ENCODE measurements at places on chromosomes 1 and 21.

DNA sequence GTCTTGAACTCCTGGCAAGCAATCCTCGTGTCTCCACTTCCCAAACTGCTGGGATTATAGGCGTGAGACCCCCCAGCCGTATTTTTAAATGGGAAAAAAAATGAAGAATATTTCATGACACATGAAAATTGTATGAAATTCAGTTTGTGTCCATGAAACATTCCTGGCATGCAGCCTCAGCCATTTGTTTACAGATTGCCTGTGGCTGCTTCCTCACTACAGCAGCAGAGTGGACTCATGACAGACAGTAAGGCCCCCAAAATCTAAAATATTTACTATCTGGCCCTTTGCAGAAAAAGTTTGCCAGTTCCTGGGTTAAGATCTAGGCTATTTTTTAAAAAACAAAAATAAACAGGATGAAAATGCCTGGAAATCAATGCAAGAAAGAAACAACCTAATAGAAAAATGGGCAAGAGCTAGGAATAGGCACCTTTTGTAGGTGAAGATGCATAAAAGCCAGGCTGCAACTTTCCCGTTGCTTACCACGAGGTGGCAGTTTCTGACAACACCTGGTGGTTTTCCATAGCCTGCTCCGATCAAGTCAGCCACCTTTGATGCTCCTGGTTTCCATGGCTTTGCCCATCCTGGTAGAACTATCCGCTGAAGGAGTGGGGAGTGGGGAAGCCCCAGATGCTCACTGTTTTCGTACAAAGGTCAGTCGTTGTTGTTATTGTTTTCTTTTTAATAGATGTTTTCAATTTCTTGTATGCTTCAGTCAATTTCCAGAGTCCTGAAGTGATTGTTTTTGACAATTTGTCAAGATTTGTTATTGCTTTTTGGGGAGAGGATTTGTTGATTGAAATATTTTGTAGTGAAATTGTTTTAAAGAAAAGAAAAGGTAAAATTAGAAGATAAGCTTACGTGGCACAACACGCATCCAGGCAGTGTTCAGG lies 24.3 kb downstream of the UBE2Q1 start:
- DNase-seq = peak; percentile 75

GRCh38 chr1:101137144-101138126 lies 99.4 kb upstream of the S1PR1 start:
- DNase-seq = no peak

DNA sequence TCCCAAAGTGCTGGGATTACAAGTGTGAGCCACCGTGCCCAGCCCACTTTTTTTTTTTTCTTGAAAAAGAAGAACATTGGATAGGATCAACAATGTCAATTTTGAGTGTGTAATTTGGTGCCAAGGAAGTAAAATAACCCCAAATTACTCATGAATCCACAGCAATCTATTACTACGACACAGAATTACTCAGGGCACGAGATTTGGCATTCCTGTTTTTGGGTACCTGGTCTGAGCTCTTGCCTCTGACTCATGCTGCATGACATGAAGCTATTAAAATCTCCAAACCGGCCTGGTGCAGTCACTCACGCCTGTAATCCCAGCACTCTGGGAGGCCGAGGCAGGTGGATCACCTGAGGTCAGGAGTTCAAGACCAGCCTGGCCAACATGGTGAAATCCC lies 10.4 kb downstream of the RNF19B start:
- DNase-seq = peak; percentile 94

GRCh38 chr1:109185990-109186732 lies 27.6 kb upstream of the SARS1 start:
- DNase-seq = no peak

DNA sequence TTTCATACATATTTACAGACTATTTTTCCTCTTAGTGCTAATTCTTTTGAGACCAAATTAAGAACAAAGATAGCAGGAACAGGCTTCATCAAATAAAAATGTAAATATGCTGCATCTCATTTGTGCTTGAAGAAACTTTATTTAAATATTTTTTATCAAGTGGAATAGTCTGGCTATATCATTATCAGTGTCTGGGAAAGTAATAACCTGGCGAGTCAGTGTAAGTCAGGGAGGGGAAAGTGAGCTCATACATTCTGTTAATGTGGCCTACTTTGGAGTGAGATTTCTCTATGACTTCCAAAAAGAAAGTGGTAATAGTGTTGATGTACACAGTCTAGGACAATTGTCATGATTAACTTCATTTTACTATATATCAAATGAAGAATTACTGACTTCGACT lies 1045.1 kb downstream of the ADGRL2 start:
- DNase-seq = peak; percentile 2

GRCh38 chr1:26856604-26857469 lies 6.1 kb upstream of the SFN start:
- DNase-seq = peak; percentile 97

DNA sequence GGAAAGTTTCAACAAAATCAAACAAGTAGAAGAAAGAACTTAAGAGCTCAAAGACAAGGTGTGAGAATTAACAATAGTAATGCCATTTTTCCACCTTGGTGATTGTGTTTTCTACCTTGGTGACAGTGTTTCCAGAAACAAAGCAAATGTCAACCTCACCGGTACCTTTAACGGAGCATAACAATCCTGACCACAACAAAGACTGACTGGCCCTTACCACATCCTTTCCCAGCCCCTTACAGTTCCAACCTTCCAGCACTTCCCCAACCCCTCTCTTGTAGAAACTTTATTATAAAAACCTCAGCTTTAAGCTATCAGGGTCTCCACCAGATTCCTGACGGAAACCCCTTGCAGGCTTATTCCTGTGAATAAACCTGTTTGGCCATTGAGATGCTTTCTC lies 16.7 kb downstream of the STYXL2 start:
- no peak for DNase-seq

GRCh38 chr1:236951672-236952071 lies 52.6 kb downstream of the MT1HL1 start:
- no peak for DNase-seq

GRCh38 chr1:245247801-245248200 lies 93.0 kb downstream of the KIF26B start:
- no peak for DNase-seq

- no peak for DNase-seq
Observed at GRCh38 chr1:186099336-186100104, 275.5 kb downstream of the TPR start.

DNA sequence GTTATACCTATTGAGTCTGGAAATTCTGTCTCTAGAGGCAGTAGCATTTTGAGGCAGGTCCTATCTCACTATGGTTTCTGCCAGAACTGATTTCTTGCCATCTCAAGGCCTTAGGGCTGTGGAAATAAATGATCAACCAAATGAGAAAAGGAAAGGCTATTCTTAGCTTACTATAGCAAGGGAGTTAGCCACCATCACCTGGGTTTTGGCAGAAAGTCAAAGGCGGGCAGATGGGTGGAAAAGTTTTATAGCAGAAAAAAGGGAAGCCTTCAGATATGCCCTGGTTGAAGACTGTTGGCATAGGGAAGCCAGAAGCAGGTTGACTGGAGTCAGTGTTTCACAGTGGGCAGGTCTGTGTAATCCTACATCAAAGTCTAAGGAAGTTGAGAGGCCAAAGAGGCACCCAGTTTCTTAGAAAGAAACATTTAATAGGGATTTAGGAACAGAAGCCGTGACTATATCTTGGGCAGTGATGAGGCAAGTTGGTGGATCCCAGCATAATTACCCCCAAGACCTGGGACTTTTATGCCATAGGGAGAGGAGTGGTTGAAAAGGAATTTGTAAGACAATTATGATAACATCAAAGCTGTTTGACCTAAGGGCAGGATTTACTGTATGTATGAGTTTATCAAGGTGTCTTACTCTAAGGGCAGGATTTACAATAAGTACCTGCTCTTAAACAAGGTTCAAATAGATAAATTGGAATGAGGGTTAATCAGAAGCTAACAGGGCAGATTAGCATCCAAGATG lies 29.7 kb downstream of the CTH start:
- no peak for DNase-seq

- DNase-seq = peak; percentile 56
Observed at GRCh38 chr1:246428542-246429308, 78.4 kb downstream of the SMYD3 start.

DNA sequence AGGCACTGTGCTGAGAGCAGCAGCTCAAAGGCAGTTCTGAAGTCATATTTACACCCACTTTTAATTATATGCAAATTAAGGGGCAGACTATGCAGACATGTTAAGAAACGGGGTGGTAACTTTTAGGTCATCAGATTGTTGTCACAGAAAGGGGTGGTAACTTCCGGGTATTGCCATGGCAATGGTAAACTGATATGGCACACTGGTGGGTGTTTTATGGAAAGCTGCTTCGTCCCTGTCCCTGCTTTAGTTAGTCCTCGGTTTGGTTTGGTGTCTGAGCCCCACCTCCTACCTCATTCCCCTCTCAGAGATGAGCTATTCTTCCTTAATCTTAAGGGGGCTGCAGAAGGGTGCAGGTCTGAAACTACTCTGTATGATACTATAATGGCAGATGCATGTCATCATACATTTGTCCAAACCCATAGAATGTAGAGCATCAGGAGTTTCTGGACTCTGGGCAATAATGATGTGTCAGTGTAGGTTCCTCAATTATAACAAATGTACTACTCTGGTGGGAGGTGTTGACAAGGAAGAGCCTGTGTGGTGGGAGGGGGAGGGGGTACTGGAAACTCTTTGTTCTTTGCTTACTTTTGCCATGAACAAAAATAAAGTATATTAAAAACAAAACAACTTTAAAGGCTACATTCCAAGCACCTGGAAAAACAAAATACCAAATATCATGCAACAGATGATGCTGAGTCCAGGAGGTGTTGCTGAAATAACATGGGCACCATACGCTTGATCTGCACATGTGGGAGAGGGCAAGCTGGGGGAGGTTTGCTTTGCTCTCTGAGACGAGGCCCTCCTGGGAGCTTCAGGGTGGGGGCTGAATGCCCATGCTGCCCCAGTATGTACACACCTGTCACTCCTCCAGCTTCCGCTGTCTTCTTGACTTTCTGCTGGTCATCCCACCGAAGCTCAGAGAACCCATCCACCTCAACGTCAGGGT lies 6.3 kb downstream of the PARP1 start:
- DNase-seq = no peak

DNA sequence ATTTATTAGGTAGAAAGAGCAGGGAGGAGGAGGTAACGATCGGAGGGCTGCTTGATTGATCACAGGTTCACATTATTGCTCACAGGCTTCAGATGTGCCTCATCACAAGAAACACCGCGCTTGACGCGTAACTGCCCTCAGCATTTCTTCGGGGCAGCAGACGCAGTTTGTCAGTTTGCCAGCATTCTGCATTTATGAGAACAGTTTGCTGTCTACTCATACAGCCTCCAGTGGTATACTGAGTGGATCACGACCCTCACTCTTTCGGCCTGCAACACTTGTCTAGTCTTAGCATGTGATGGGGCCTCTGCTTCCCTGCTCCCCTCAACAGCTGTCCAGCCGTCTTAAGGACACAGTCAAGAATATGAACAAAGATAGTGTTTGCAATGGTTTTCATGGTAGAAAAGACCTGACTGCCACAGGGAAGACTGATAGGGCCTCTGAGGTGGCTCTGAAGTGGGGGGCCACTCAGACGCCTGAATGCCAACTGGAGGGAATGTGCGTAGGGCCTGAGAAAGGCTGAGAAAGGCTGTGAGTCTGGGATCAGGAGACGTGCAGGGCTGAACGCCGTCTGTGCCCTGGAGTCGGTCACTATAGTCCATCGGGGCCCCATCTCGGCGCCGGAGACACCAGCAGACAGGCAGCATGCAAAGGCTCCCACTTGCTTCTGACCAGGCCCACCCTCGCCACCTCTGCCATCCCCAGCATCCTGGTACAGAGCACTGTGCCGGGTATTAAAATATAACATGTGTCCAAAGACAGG lies 45.0 kb downstream of the UBE2G2 start:
- DNase-seq = peak; percentile 72

DNA sequence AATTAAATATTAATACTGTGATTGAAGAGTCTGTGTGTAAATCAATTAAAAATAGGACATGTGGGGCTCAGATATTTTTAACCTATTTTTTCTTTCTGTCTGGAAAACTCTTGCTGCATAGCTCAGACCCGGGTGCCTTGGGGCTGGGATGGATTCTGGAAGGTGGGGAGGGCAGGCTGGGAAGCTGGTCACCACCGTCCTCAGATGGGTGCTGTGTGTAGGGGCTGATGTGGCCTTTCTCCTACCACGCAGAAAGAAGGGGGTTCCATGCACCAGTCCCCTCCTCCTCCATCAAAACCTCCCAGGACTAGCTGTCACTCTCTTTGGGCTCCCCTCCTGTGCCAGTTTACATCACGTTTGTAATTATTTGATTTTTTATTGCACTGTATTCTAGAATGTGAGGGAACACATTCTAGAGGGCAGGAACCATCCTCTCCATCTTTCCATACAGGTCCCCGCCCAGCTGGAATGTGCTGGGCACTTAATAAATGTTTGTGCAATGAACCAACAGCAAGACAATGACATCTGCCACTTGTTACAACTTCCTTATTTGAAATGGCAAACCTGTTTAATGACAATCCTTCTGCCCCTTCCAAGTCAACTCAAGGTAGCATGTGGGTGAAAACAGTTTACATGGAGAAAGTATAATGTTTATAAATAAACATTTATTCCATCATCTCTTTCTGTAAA lies 104.3 kb downstream of the EDEM3 start:
- DNase-seq = no peak

DNA sequence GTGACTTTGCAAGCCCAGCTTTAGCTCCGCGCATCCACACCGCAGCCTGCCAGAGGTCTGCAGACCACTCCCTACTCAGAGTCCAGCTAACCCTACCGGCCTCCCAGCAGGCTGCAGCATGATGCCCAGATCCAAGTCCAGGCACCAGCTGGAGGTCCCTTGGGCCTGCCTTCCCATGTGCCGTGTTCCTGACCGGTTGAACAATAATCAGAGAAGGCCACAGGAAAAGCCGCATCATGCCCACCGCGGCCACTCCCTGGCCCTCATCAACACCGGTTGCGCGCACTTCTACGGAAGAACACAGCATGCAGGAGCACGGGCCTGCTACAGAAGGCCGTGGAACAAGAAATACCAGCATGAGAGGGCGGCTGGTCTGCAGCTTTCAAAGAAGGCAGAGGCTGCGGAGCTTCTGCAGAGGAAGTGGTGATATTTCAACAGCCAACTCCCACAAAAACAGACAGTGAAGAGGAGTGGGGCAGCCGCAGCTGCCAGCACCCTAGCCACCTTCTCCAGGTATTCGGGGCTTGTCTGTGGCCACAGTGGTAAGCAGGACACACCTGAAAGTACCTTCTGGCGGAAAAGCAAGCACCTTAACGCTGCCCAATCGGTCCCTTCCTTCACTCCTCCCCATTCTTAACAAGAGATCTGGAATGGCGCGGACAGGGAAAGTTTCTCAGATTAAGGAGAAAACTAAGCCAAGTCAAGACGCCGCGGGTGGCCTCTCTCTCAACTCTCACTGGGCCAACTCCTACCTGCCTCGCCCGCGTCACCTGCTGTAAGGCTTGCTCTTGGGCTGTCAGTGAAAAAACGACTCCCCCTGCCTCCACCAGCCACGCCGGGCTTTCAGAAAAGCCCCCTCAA lies 1.5 kb downstream of the PGBD5 start:
- peak; percentile 60 for DNase-seq
